ENCODE measurements at places on chromosomes 7 and 10. TPM values are rescaled to one million over a fixed set of nuclear protein-coding genes. Genes with fewer than 3 reads are reported as not detected.

Gene NME8
- not detected for total RNA-seq

Gene GPR158
- 1.1 TPM for total RNA-seq

Gene KCNMA1
- 8.4 TPM for total RNA-seq

Gene TRPV5
- total RNA-seq: not detected

Gene KNDC1
- 0.39 TPM for total RNA-seq

Gene PRLHR
- total RNA-seq: not detected

Gene ATP5F1C
- 437 TPM for total RNA-seq

GRCh38 chr7:45597286-45597984, 23.3 kb downstream of the ADCY1 start:
- no peak for DNase-seq

DNA sequence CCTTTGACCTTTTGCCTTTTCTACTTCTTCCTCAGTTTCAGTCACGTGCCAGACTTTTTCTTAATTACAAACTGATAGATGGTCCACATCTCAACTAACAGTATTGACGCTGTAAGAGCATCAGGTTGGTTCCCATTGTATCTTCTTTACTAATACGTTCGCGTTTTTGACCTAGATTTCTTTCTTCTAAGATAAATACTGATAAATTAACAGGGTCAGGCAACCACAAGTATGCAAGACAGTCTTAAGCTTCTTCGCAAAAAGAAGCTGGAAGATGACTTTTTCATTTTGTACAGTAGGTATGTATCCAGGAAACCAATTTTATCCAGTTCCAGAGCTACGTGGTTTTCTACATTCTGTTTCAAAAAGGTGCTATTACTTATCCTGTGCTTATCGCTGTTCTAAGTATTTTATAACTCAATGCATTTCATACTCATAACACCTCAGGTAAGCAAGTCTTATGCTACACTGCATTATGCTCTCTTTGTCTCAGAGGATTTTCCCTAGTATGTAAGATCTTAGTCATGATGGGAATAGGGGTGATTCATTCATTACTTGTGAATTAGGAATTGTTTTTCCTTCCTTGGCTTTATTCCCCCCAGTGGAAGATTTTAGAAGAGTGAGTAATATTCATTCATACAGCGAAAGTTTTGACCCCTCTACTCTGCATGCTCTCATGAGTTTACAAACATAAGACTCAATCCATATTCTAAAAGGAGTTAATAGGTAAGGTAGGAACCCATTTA, 955 bp downstream of the DUS4L start:
- DNase-seq: no peak

GRCh38 chr10:49285232-49285631, 13.7 kb upstream of the C10orf71 start:
- DNase-seq: no peak

- DNase-seq: no peak
These were observed 230.0 kb downstream of the PHF14 start for GRCh38 chr7:11203683-11204082.

- no peak for DNase-seq
These were observed 144.0 kb upstream of the ASAH2 start for GRCh38 chr10:50395271-50395670.

DNA sequence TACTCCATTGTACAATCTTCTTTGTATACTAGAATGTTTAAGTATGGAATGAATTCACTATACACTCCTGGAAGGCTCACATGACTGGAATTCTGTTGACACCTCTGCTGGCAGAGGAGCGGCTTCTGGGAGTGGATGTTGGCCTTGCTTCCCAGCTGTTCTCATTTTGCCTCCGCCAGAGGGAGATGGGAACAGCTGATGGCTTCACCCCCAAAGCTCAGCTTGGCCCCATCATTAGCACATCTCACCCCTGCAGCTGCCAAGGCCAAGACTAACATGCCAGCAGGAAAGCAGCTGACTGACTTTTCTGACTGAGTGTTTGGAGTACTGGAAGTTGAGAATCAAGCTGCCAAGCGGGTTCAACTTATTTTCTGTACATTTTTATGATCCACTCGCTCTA, 15.1 kb downstream of the ADAM12 start:
- DNase-seq: no peak
